ENCODE measurements at places on chromosomes 3 and 15.

- no peak for DNase-seq
Observed at GRCh38 chr15:99210334-99210733, 39.0 kb downstream of the TTC23 start.

DNA sequence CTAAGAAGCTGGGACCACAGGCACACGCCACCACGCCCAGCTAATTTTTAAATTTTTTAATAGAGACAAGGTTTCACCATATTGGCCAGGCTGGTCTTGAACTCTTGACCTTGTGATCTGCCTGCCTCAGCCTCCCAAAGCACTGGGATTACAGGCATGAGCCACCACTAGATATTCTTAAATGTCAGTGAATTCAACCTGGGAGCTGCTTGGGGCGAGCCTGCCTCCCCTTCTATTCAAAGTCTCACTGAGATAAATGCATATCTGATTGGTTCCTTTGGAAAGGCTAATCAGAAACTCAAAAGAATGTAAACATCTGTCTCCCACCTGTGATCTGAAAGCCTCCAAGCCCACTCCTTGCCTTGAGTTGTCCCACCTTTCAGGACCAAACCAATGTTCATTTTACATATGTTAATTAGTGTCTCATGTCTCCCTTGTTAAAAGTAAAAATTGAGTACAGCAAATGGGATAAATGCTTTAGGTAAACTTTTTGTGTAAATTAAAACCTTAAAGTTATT is 15.0 kb downstream of the CYP11A1 start:
- no peak for DNase-seq

GRCh38 chr3:14429237-14429636 is 26.8 kb downstream of the SLC6A6 start:
- no peak for DNase-seq

DNA sequence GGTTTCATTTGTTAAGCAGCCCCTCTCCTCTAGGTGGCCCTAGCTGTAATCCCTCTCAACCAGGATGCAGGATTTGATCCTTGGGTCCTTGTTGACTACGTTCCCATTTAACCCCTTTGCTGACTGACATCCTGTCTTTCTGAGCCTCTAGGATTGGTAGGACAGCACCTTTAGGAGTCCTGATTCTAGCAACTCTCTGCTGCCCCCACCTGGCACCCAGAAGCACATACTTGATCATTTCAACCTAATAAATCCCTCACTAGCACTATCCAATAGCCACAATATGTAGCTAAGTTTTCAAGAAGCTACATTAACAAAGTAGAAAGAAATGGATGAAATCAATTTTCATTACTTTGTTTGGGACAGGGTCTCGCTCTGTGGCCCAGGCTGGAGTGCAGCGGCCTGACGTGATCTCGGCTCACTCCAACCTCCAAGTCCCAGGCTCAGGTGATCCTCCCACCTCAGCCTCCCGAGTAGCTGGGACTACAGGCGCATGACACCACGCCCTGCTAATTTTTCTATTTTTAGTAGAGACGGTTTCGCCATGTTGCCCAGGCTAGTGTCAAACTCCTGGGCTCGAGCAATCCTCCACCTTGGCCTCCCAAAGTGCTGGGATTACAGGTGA is 28.3 kb downstream of the RSL24D1 start:
- no peak for DNase-seq

GRCh38 chr15:73873889-73874511 is 636 bp downstream of the TBC1D21 start:
- no peak for DNase-seq

- DNase-seq: no peak
Observed at GRCh38 chr15:66578286-66578875, 12.6 kb upstream of the LCTL start.

GRCh38 chr3:41194701-41195100 is 4.6 kb upstream of the CTNNB1 start:
- DNase-seq: no peak

GRCh38 chr15:78620527-78621421 is at the start of gene CHRNA3:
Gene CHRNA3 (minus strand): TSS chr15:78620996. CDS start chr15:78620794, 202 bp downstream.
- no peak for DNase-seq

- no peak for DNase-seq
Observed at GRCh38 chr15:34520566-34520965, 62.9 kb downstream of the GOLGA8B start.

GRCh38 chr15:44738340-44738984 is 2.1 kb downstream of the TRIM69 start:
- no peak for DNase-seq

- no peak for DNase-seq
Observed at GRCh38 chr3:87614998-87615397, 338.6 kb upstream of the POU1F1 start.

- DNase-seq: no peak
Observed at GRCh38 chr3:28171962-28172361, 69.5 kb upstream of the CMC1 start.

DNA sequence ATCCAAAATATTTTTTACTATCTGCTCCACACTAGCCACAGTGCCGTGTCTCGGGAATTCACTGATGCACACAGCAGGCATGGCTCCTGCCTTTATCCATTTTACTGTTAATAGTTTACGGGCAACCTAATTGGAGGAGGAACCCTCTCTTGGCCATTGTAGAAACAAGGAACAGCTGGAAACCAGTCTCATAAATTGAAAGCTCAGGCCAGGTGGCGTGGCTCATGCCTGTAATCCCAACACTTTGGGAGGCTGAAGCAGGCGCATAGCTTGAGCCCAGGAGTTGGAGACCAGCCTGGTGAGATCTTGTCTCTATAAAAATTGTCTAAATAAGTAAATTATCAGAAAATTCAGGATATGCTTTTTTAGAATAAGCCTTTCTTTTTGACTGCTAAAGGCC is 39.0 kb downstream of the IL5RA start:
- no peak for DNase-seq

- no peak for DNase-seq
Observed at GRCh38 chr3:167602041-167602440, 51.7 kb downstream of the WDR49 start.

- DNase-seq: peak; percentile 28
Observed at GRCh38 chr3:11236588-11237461, 35.4 kb upstream of the ATG7 start.

DNA sequence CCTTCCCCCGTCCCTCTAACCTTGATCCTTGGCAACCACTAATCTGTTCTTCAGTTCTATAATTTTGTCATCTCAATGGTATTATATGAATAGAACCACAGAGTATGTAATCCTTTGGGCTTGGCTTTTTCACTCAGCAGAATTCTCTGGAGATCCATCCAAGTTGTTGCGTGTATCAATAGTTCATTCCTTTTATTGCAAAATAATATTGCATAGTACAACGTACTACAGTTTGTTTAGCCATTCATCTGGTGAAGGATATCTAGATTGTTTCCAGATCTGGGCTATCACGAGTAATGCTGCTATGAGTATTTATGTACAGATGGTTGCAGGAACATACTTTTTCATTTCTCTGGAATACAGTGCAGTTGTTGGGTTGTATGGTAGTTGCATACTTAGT is 76.2 kb downstream of the PLXNA1 start:
- no peak for DNase-seq

DNA sequence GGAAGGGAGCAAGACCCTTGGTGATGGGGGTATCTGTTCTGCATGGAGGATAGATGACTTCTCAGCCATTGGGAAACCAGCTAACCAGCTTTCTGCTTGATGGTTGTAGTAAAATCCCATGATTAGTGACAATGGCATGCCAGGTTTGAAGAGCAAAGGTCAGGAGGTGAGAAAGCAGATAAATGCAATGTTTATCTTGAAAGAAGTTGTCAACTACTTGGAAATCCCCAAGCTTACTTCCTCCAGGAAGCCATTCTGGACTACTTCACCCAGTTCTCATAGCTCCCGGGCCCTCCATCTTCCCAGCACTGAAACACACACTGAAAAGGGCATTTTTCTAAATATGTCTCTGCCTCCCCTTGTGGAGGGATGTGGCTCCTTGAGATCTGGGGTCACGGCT is 51.3 kb downstream of the SMAD3 start:
- no peak for DNase-seq

- no peak for DNase-seq
Observed at GRCh38 chr15:25572191-25572590, 133.4 kb upstream of the UBE3A start.

- no peak for DNase-seq
Observed at GRCh38 chr3:157166561-157166960, 6.6 kb upstream of the CCNL1 start.

GRCh38 chr3:177430653-177431052 is 233.4 kb upstream of the TBL1XR1 start:
- DNase-seq: no peak

DNA sequence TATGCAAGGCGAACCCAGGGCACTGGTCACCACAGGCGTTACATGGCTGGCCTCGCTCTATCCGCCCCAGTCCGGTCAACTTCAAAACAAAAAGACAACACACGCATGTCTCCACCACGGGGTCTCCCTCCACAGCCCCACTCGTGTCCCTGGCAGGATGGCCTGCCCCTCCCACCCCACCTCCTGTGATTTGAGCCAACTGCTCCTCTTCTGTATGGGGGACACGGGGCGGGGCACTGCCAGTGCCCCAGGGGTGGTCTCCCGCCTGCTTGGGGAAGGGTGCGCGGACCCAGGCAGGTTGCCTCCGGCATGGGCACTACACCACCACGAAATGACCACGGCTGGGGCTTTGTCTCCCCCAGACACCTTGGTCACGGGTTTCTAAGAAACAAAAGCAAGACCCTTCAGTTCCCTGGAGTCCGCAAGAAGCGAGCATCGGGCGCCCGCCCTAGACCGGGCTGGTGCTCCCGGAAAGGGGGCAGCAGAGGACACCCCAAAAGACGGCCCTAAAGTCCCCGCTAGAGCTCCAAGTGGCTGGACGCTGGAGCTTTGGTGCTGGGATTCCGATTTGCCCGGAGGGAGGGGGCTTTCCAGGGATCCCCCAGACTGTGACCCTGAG is 219.3 kb upstream of the PRICKLE2 start:
- DNase-seq: no peak

GRCh38 chr3:195078891-195079440 is 192.0 kb downstream of the XXYLT1 start:
- DNase-seq: no peak

GRCh38 chr15:29140475-29141307 is 128.9 kb downstream of the NSMCE3 start:
- no peak for DNase-seq

- DNase-seq: no peak
Observed at GRCh38 chr15:81299156-81299555, 24.8 kb downstream of the STARD5 start.

- no peak for DNase-seq
Observed at GRCh38 chr3:107753976-107754375, 231.2 kb downstream of the BBX start.

- no peak for DNase-seq
Observed at GRCh38 chr3:145939431-145939830, 221.6 kb downstream of the PLOD2 start.

GRCh38 chr3:160928183-160928726 is 172.2 kb downstream of the PPM1L start:
- DNase-seq: no peak

- no peak for DNase-seq
Observed at GRCh38 chr15:75583701-75584100, 4.6 kb upstream of the PTPN9 start.

- no peak for DNase-seq
Observed at GRCh38 chr3:193895409-193895808, 240.5 kb upstream of the HES1 start.

- DNase-seq: no peak
Observed at GRCh38 chr15:91228890-91229289, 128.8 kb downstream of the SV2B start.

DNA sequence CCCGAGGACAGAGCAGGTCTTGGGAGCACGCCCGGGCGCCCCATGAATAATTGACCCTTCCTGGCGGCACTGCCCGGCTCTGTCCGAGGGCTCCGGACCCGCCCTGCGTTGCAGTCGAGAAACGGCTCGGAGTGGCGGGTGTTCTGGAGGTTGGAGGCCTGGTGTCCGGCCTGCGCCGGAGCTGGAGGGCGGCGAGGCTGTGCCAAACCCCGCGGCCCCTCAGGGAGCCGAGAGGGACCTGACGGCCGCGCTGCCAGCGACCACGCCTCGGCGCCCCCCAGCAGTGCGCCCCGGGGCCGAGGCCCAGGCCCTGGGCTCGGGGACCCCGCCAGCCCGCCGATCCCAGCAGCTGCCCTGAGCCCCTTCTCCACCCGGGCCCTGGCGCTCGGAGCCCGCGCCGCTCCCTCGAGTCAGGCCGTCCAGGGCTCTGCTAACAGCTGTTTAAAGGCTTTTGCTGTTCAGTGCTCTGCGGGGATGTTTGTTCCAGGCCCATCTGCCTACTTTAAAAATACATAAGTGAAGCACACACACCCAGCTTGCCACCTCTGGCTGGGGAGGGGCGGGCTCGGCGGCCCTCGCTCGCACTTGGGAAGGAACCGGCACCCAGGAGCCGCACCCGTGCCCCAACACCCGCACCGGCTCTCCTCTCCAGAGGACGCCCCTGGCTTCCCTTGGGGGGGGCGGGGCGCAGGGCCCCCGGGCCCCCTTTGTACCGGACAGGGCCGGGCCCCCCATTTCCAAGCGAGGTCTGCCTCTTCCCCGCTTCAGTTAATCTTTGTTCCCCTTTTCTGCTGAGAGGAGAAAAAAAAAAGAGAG is 730 bp upstream of the ZNF710 start:
- DNase-seq: no peak

DNA sequence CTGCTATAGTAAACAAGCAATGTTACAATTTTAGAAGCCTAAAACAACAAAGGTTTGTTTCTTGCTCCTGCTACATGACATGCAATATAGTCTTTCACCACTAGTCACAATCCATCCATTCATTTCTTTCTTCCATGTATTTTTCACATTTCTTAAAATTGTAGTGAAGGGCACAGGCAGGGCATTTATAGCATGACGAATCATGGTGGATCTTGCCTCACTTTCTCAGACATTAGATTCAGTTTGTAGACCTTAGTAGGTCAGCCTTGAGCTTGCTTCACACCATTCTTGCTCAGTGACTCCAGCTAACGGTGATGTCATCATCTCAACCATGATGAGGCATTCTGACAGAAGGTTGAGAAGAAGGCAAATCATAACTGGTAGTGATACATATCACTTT is 546.8 kb downstream of the TBL1XR1 start:
- DNase-seq: no peak

GRCh38 chr15:101016581-101016980 is 97.4 kb downstream of the LRRK1 start:
- no peak for DNase-seq

DNA sequence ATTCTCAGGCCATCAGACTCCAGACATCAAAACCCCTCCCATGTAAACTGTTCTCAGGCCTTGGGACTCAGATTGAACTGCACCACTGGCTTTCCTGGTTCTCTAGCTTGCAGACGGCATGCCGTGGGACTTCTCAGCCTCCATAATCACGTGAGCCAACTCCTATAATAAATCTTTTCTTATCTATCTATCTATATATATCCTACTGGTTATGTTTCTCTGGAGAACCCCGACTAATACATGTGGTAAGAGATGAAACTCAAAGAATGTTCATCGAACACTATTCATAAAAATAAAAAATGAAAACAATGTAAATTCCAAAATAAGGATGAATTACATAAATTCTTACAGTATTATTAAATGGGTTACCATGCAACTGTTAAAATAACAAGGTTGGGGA is 84.5 kb upstream of the NTRK3 start:
- DNase-seq: no peak

- no peak for DNase-seq
Observed at GRCh38 chr3:31613654-31614053, 80.9 kb downstream of the STT3B start.

Data from stimulated activated CD8-positive, alpha-beta memory T cell treated with anti-CD3 and anti-CD28 coated beads, Interleukin-15, amount 100 ng/mL, for 4 hours (primary cell).